Natural killer cell treated with Interleukin-12 subunit alpha and Interleukin-12 subunit beta and Interleukin-15 and Interleukin-18, amount 100 ng/mL, for 72 hours (primary cell): ENCODE measurements at places on chromosomes 6 and 20.

DNA sequence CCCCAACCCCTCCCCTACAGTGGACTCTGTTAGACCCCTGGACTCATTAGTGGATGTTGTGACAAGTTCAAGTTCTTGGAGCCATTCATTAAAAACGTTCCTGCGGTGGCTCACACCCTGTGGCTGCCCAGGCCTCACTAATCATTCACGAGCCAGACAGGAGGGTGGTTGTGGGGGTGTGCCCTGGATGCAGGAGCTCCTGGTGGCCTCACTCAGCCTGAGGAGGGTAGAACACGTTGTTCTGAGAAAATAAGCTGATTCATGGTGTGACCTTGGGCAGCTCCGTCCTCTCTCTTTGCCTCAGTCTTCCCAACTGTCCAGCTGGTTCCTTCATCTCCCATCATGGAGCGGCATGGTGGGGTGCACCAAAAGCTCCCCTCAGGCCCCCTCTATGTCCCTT, 16.7 kb downstream of the SLC13A3 start:
- DNase-seq = no peak

DNA sequence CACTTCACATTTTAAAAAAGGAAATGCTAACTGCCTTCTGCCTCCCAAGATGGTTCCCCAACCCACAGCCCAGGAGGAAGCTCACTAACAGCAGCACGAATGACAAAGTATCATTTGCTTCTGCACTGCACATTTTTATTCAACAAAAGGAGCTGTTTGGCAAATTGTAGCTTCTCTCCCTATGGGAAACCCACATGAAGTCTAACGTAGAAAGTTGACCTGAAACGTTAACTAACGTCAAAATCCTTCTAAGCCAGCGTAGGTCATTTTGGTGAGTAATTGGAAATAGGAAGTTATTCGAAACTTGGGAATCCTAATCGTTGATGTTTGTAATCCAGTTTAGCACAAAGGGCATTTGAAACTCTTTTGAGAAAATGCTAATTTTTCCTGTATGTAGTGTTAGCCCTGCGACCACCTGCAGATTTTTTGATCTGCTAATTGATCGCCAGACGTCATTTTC, 2.9 kb downstream of the SALL4 start:
- no peak for DNase-seq

DNA sequence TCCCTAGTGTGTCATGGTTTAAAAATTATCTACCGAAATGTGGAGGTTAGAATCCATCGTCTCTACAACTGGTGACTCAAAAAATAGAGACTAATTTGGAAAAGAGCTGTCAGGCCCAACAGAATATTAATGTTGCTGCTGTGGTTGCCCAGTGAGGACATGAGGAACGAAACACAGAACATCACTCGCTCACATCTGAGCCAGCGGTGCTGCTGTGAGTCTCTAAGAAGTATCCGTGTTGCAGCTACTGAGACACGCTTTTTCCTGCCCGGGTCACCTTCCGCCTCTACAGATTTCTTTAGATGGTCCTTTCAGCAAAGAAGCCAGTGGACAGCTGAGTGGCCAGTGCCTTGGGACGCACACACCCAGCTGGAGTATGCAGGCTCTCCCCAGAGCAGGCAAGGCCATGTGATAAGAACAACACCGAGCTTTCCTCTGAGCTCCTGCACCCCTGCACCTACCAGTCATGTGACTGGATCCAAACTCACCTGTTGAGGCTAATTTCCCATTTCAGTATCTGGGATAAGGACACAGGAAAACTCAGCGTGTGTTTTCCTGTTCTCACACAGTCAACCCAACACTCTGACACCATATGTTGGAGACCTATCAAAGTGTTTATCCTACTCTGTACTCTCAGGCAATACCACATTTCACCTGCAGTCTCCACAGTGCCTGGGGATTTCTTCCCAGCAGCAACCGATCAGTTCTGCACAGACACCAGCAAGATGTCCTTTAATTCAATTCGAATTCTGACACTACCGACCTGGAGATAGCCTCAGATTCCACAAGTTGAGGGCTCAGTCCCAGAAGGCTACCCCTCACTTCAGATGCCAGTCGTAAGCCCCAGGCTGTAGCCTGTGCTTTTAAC, 119.0 kb upstream of the RPS6KA2 start:
- no peak for DNase-seq

DNA sequence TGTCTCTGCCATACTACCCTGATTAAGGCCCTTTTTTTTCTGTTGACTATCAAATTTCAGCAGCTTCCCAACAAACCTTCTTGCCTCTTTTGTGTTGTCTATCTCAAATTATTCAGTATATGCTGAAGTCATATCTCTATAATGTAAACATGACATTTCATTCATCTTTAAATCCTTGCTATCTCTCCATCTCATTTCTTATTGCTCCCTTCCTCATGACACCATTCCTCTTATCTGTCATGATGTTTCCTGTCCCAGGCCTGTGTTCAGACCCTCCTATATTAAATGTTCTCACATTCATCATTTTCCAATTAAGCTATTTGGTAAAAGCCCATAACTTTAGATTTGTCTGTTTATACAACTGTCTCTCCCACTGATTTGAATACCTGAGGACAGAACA, 482.6 kb downstream of the EPM2A start:
- no peak for DNase-seq

- no peak for DNase-seq
Observed at GRCh38 chr20:19275630-19276071, 63.2 kb downstream of the SLC24A3 start.

DNA sequence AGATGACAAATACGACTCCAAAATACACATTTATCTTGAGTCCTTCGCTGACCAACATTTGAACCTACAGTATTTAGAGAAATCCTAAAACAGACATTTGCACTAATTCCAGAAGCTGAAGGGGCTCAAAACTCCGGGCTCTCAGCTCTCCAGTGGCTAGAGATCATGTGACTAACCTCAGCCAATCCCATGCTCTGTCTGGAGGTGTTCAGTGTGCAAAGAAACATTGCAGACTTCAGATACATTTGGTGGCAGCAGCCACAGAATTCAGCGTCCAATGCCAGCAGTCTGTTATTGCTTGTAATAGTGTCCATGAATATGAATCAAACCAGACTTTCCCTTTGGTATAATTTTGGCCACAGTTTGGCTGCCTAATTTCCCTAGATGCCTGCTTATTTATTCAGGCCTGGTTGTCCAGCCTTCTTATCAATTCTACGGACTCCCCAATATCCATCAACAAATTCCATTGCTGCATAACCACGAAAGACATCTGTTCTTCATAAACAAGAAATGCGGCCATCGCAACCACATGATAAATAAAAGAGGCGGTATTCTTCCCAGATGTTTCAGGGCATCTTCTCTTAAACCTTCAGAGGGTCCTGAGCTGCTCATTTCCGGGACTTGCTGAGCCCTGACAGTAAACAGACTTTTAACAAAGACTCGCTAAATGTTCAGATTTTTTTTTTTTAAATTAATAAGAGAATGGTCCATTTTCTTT, 14.5 kb upstream of the CYP24A1 start:
- no peak for DNase-seq

DNA sequence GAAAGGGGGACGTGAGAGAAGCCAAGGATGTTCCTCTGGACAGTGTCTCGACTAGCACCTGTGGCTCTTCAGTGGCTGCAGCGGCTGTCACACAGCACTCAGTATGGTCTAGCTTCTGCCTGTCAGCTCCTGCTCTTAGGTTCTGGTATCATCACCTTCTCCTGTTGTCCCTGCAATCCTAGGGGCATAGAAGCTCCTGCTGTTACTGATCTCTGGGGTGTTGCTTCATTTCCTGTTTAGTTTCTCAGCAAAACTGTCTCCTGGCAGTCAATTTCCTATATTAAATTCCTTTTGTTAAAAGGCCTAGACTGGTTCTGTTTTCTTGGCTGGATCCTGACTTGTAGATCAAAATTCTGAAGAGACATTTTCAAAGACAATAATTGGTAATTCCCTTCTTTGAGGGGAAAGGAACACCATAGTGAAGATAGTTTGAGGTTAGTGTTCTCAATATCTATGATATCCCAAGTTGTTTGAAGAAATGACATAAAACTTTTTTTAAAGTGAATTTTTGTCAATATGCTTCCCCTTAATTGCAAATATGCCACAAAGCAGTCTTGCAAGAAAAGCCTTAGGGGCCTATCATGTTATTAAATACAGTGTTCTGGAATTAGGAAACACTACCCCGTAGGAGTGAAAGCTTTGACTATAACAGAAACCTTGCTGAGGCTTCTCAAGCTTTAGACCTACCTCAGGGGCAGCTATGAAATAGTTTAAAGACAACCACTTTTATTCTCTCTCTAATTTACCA, 148.5 kb downstream of the KIF6 start:
- no peak for DNase-seq

- DNase-seq = no peak
Observed at GRCh38 chr6:131685266-131685780, 15.9 kb downstream of the OR2A4 start.

DNA sequence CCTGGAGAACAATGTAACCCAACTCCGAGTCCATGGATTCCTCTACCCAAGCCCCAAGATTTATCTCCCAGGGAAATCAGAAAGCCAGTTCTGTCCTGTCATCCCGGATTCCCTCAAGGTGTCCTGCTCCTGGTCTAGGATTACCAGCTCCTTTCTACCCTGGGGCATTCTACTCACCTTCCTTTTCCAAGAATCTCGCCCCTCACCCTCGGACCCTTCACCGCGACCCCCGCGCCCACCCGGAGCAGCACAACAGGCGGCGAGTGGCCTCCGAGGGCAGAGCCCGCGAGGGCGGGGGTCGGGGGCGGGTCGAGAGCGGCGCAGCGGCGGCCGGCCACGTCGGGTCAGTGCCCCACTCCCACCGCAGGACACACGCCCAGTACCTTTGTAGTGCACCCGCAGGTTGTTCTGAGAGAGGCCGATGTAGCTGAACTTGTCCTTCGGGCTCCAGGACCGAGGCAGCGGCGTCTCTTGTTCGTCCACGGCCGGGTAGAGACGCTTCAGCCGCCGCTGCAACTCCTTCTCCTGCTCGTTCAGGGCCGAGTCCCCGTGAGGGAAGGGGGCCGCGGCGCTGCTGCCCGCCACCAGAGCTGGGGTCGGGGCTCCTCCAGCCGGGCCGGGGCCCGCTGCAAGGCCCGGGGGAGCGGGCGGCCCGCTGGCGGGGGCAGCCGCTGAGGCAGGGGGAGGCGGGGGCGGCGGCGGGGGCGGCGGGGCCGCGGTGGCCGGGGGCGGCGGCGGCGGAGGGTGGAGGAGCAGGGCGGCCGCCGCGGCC, 897 bp downstream of the RANBP9 start:
- DNase-seq = peak; percentile 66

DNA sequence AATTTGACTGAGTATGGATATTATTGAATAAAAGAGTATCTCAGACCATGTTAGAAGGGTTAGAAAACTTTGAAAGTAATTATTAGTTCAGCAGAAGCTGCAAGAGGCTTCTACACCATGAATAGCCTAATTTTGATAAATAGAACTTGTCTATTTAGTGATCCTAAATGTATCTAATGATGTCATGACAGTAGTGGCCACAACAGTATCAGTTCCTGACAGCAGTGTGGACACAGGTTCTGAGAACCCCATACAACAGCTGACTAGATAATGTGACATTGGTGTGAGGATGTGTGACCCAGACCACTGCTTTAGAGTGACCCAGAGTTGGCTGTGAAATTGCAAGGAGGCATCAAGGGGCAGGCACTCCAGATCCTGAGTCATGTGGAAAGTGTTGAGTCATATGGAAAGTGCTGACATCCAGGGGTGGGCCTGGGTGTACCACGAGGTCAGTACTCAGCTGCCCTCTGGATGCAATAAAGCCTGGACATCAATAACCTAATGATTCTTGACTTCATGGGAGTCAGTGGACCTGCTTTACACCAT, 754.7 kb downstream of the DHX35 start:
- DNase-seq = no peak

GRCh38 chr6:104123227-104123626, 736.5 kb downstream of the HACE1 start:
- no peak for DNase-seq

GRCh38 chr6:89786970-89787369, 32.6 kb downstream of the MDN1 start:
- no peak for DNase-seq

GRCh38 chr6:107667790-107668189, 156.3 kb downstream of the SCML4 start:
- DNase-seq = no peak

DNA sequence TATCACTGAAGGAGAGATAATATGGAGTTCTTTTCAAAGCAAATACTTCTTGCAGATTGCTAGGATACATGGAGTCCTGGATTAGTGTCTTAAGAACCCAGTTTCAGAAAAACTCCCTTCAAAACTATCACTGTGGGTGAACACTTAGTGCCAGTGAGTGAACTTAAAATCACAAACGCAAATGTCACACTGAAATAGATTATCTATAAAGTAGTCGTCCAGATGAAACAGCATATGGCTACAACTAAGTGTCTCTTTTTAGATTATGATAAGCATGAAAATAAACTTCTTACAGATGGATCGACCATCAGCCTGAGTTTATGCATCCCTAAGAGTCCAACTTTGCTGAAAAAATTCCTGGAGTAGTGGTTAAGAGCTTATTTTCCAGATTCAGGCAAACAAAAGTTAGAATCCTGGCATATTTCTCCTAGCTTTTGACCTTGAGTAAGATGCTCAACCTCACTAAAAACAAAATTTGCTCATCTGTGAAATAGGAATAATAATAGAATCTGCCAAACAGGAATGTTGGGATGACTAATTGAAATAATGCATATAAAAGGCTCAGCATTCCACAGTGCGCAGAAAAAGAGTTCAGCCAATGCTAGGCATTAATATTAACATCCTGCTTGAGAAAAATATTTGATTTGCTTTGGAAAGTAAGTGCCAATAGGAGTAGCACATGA, 70.4 kb downstream of the DOK5 start:
- DNase-seq = no peak

DNA sequence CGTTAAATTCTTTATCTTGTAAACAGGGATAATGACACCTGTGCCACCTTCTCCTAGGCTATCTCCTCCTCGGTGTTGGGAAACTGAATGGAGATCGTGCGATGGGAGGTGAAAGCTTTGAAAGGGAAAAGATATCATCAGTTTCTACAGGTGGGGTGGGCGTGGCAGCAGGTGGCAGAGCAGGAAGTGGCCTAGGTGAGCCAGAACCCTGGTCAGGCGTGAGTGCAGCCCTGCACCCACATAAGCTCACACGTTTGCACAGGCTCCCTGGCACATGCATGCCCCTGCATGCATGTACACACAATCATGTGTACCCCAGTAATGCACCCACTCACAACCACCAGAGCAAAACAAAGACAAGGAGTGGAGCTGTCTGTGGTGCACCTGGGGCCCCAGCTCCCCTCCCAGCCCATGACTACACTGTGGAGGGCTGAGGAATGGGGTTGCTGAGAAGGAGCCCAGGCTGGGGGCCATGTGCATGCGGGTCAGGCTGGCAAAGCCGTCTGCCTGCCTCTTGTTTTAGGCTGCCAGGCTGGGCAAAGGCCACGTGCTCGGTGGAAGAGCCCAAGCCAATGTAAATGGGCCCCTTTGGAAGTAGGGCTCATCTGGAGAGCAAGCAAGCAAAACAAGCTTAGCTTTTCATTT, 61.5 kb downstream of the TFAP2C start:
- DNase-seq = no peak
